Stimulated activated naive B cell treated with anti-CD40 and anti-IgM and Interleukin-4, amounts not matched to agents 10 μg/mL and 1 μg/mL and 100 μg/mL, for 72 hours (primary cell): ENCODE measurements at places on chromosomes 3 and 15.
A peak's percentile ranks its signal among the peaks of the same experiment; 100 is the strongest.

DNA sequence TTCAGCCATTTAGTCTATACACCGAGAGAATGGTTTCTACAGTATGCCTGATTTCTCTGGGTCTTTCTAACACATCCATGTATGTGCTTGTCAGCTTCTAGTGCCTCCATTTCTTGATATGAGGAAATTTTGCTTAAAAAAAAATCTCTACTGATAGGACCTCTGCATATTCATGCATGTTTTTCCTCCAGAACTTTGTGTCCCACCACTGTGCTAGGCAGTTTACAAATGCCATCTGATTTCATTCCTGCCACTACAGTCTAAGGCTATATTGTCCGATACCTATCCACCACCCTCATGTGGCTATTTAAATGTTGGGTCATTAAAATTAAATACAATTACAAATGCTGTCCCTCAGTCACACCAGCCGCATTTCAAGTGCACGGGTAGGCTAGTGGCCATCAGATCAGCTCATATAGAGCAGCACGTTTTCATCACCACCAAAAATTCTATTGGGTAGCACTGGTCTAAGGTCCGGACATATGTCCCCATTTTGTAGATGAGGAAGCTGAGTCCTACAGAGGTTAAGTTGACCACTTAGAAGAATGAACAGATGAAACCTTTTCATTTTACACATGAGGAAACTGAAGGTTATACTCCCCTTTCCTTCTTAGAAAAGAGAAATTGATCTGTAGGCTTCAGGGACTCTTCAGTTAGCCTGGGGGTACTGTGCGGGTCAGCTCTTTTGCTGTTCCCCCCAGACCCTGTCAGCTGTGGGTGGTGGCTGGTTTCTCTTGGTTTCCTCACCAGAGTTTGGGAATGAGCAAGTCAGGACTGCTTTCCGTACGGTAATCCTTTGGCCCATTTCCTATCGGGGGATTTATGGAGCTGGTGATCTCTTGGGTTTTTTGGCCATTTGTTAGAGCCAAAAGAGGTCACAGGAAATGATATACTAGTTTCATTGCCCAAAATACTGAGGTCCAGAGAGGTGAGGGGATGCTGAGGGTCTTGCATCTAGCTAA, 56.5 kb downstream of the SMAD3 start:
- DNase-seq, result no peak

GRCh38 chr3:18444595-18445400, 19.7 kb upstream of the SATB1 start:
- DNase-seq, result peak; percentile 55

GRCh38 chr15:57340682-57341259, 35.5 kb upstream of the CGNL1 start:
- no peak for DNase-seq

DNA sequence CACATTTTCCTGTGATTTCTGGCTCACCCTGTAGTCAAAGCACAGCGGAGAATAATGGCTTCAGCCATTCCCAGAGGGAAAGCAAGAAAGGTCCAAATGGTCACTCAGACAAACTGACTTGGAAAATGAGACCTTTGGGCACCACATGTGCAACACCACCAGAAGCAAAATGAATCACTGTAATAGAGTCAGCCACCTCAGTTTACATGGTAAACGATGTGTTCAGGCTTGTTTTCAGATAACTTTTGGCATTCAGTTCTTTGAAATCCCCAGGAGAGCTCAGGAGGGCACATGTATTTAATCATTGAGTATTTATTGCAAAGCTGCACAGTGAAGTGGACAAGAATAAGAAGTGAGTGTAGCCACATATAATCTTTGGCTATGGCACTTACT, 38.4 kb upstream of the ALCAM start:
- no peak for DNase-seq

DNA sequence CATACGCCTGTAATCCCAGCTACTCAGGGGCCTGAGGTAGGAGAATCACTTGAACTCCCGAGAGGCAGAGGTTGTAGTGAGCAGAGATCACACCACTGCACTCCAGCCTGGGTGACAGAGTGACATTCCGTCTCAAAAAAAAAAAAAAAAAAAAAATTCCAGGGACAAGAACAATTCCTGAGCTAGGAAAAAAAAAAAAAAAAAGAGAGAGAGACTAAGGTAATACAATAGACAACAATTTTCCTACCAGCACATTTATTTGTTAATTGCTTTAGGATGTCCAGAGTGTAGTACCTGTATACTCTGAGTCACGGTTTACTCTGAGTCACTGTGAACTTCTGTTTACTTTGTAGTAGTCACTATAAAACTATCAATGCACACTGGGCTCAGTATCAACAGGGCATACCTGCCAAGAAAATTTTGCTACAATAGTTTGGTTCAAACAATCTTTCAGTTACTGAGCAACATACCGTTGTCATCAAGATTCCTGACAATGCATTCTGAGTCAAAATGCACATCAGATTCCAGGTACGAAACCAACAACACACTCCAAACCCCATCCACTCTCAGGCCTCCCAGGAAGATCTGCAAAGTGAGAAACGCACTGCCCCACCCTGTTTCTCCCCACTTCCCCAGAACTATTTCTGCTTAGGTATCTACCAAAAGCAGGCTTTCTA, 28.3 kb downstream of the IGF2BP2 start:
- no peak for DNase-seq

- DNase-seq, result no peak
These were observed 43.8 kb downstream of the RBM15B start for GRCh38 chr3:51434746-51435327.

- DNase-seq, result no peak
These were observed 124.1 kb downstream of the PGPEP1L start for GRCh38 chr15:98883478-98883877.

GRCh38 chr3:156388497-156389448, 166.1 kb downstream of the SSR3 start:
- DNase-seq, result no peak
